ENCODE measurements at places on chromosomes 11 and 22.

DNA sequence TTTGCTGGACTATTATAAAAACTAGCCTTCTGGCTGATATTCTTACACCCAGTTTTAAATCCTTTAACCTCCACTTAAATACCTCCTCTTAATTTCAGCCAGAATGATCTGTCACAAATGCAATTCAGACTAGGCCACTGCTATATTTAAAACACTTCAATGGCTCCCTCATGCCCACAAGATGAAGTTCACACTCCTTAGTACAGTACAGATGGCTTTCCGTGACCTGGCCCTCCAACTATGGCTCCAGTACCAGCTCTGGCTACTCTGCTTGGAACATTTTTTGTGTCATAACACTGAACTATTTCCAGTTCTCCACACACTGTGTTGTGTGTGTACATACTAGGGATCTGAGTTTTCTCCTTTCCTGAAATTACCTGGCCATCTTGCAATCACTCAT is 353.4 kb downstream of the SOX6 start:
- no peak for DNase-seq

DNA sequence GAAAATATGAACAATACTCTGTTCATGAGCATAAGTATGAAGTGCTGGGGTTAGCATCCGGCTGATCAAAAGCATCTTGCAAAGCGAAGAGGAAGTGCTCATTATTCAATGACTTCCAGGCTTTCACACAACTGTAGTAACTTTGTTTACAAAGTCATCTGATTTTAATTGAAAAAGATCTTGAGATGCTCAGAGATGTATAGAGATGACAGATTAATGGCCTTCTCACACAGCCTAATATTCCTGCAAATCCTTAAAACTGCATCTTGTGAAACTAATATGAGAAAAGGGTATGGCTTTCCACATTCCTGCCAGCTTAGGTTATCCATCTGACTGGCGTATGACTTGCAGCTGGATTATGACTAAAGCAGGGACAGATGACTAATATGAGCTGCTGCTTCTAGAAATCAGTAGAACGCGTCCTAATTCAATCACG is 125.4 kb downstream of the CASP12 start:
- DNase-seq: peak; percentile 93

- no peak for DNase-seq
These were observed 49.7 kb downstream of the MRTFA start for GRCh38 chr22:40586781-40587180.

- DNase-seq: no peak
These were observed 9.7 kb downstream of the MRGPRF start for GRCh38 chr11:69003301-69003865.

DNA sequence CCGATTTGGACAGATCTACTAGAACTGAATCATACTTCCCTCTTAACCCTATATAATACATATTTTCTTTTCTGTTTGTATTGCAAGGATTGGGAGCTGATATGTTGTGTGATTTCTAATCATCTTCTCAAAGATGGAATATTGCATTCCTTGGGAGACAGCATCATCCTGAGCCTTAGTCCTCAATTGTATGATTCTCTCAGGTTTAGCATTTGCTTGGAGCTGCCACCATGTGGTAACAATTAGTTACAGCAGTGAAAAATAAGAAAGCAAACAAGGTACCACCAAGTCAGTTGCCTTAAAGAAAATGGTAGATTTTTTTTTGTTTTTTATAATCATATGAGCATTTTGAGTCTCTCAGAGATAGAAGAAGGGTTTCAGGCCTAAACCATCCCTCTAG is 11.9 kb downstream of the SNX19 start:
- DNase-seq: no peak

GRCh38 chr11:1287928-1288327 is 21.5 kb downstream of the TOLLIP start:
- DNase-seq: no peak

DNA sequence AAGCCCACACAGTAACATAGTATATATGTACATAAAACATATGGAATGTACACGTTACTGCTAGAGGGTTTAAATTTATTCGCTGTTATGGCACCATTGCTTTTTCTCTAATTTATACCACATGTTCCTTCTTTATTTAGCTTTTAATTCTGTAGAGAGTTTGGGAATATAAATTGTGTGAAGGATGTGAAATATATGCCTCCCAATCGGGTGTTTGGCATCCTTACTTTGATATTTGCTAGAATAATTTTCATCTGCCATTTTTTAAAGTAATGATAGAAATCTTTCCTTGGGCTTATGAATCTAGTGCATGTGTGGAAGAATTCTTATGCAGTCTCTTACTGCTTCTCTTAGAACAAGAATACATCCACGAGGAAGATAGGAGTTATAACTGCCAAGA is 509.8 kb upstream of the RAG2 start:
- no peak for DNase-seq

DNA sequence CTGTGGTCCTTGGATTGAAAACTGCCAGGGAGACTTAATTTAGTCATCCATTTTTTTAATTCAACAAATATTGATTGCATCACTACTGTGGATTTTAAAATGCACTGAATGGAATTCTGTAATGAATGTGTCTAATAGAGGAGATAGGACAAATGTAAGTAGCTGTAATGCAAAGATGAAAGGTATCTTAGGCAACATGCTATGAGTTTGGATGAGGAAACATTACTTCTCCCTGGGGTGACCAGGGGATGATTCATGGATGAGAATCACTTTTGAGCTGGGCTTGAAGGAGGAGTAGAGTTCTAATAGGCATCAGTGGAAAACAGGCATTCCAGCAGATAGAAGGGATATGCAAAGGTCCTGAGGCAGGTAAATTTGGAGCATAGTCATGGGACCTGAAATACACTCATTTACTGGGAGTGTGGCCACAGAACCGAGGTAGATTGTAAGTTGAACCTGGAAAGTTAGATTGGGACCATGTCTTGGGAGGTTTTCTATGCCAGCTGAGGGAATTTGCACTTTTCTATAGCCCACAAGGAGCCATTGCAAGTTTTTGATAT is 43.4 kb downstream of the PKNOX2 start:
- DNase-seq: peak; percentile 49

GRCh38 chr11:27553186-27553585 is 46.6 kb upstream of the LIN7C start:
- no peak for DNase-seq

DNA sequence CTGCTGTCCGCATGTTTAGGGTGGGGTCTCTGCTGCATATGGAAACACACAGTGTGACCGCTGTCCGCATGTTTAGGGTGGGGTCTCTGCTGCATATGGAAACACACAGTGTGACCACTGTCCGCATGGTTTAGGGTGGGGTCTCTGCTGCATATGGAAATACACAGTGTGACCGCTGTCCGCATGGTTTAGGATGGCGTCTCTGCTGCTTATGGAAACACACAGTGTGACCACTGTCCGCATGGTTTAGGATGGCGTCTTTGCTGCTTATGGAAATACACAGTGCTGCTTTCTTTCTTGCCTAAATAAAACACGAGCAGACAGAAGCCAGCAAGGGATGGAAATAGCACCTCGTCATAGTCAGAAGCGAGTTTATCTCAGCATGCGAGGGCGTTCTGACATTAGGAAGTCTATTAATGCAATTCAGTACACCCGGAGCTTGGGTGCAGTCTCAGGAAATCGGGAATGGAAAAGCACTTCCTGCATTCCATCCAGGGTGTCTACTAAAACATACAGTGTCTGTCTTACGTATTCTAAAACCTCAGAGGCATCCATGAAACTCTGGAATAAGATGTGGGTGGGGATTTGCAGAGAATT is 32.6 kb upstream of the TOLLIP start:
- DNase-seq: peak; percentile 26

DNA sequence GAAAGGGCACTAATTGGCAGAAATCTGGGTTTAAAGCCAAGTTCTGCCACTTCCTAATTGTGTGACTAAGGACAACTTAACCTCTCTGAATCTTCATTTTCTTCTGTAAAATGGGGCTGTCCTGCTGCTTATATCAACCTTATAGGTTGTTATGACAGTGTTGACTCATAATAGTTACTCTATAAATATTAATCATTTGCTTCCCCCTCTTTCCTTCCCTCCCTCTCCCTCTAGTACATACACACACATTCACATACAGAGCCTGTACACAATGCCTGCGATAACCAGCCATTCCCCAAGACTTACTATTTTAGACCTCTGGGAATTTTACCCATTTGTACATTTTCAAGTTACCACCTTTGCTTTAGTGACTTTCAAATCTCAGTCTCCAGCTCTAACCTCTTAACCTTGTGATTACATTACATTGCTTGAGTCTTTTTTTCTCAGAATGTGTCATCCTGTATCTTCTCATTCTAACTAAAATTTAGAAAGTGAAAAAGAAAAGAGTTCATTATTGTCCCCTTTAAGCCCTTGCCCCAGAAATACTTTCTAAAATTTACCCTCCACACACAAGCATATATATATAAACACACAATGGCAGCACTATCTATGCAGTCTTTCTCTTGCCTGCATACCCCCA is 31.9 kb downstream of the GDPD4 start:
- DNase-seq: peak; percentile 38

GRCh38 chr11:71342116-71342515 is 89.7 kb upstream of the SHANK2 start:
- DNase-seq: no peak

DNA sequence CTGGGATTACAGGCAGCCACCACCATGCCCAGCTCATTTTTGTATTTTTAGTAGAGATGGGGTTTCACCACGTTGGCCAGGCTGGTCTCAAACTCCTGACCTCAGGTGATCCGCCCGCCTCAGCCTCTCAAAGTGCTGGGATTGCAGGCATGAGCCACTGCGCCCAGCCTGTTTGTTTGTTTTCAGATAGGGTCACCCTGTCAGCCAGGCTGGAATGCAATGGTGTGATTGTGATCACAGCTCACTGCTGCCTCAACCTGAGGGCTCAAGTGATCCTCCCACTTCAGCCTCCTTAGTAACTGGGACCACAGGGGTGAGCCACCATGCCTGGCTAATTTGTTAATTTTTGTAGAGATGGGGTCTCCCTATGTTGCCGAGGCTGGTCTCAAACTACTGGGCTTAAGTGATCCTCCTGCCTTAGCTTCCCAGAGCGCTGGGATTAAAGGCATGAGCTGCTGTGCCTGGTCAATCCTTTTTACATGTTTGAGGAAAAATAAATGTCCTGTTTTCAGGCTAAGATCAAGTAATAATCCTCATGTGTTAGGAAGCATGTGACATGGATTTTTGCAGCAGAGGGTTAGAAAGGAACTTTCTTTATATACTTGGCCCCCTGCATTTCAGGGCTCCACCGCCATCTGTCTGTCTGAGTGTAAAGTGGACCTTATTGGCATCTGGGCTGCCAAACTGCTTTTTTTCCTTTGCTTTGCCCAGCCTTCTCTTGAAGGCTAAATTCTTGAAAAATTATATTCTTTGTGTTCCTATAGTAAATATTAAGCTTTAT is 4.8 kb upstream of the SLC3A2 start:
- no peak for DNase-seq

- no peak for DNase-seq
These were observed 60.0 kb downstream of the OR10A6 start for GRCh38 chr11:7871056-7871455.

GRCh38 chr11:117928446-117929141 is 608 bp downstream of the TMPRSS13 start:
- no peak for DNase-seq

GRCh38 chr11:33044285-33044756 is 4.9 kb downstream of the TCP11L1 start:
- no peak for DNase-seq

DNA sequence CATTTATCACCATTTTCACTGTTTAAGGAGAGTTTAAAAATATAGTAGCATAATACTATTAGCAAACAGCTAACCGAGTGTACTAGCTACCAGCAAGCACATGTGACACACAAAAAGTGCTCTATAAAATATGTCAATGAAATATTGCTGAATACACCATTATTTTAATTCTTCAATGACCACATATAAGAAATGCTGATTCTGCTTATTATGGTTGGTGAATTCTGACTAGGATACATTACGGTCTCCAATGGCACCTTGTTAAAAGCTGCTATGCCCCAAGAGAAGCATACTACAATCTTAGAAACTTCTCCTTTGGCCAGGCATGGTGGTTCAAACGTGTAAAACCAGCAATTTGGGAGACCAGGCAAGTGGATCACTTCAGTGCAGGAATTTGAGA is 129.8 kb downstream of the MRTFA start:
- no peak for DNase-seq

GRCh38 chr11:61290905-61291690 is 4.0 kb downstream of the VWCE start:
- DNase-seq: no peak

- peak; percentile 17 for DNase-seq
These were observed 90.6 kb upstream of the FGF3 start for GRCh38 chr11:69909561-69910518.

DNA sequence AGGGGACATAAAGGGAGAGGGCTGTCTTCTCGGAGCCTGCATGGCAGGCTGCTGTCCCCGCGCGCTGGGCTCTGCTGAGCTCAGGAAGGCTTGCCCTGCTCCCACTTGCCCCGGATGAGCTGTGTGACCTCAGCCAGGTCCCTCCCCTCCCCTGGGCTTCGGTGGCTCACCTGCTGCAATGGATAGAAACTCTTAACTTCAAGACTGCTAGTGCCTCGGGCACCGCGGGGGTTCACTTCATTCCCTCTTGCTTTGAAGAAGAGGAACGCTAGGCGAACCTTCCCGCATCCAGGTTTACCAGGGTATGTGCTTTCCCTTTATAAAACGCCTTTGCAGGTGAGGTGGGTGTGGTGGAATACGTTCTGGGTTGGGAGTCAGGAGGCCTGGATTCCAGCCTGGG is 115.0 kb downstream of the PHF21B start:
- DNase-seq: no peak

DNA sequence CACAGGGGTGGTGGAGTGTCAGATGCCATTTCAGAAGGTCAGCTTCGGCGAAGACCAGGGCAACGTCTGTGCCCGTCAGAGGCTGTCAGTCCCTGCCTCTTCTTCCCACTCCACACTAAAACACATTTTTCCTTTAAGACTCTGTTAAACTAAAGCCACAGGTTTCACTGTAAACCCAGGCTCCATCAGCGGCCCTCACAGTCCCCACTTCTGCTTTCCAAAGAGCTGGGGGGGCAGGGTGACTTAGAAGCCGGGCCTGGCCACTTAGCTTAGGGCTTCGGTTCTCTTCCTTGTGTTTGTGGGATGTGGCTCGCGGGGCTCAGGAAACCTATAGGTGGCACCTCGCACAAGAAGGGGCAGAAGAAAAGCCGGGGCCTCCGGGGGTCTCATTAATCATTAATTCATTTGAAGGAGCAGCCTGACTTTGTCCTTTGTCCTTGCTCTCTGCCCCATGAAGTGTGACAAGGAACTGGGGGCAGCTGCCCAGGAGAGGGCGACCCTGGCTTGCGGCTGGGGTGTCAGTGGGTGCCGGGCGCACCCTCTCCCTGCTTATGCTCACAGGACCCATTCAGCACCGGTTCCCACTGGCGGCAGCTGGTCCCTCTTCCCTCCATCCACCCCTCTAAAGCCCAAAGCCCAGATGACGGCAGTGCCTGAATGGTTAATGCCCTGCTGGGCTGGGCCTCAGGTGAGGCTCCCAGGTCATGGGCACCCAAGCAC is 4.1 kb downstream of the SLC25A45 start:
- DNase-seq: no peak

GRCh38 chr11:62217191-62217748 is 8.8 kb downstream of the SCGB2A1 start:
- no peak for DNase-seq

Data from fibroblast of skin of back (primary cell).